ENCODE measurements at places on chromosomes 16 and 17.
A peak's percentile ranks its signal among the peaks of the same experiment; 100 is the strongest.

DNA sequence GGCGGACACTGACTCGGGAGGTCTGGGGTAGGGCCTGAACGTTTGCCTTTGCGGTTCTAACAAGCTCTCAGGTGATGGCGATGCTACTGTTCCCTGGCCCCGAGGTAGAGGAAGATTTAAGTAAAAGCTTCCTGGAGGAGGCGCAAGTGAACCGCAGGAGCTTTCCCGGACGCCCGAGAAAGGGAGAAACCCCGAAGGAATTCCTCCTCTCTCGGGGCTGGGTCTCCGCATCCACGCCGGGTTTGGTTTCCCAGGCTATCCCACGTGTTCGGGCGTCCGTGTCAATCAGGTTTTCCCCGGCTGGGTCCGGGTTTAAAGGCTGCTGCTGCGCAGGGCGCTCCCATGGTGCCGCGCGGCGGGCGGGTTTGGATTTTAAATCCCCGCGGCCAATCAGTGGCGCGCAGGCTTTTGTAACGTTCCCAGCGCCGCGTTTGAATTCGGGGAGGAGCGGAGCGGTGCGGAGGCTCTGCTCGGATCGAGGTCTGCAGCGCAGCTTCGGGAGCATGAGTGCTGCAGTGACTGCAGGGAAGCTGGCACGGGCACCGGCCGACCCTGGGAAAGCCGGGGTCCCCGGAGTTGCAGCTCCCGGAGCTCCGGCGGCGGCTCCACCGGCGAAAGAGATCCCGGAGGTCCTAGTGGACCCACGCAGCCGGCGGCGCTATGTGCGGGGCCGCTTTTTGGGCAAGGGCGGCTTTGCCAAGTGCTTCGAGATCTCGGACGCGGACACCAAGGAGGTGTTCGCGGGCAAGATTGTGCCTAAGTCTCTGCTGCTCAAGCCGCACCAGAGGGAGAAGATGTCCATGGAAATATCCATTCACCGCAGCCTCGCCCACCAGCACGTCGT is at the start of gene PLK1:
Gene PLK1 (plus strand): TSS at position 460 of the 844 bp plus-strand sequence. CDS start 44 bp downstream, at position 504.
- DNase-seq, result peak; percentile 92

DNA sequence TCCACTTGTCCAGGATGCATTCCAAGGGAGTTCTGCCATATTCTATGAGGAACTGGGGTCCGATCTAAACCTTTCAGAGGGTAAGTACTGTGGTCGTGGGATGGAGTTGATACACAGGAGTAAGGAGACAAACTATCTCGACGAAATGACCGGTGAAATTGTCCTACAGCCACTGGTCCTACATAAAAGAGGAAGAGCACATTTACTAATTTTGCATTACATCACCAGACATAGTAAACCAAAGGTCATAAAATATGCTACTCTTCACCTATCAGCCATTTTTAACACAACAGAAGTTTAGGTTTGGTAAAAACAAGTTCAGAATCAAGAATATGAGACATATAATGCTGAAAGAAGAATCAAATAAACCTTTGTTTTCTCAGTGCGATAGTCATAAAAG is 8.1 kb downstream of the HSF5 start:
- no peak for DNase-seq

DNA sequence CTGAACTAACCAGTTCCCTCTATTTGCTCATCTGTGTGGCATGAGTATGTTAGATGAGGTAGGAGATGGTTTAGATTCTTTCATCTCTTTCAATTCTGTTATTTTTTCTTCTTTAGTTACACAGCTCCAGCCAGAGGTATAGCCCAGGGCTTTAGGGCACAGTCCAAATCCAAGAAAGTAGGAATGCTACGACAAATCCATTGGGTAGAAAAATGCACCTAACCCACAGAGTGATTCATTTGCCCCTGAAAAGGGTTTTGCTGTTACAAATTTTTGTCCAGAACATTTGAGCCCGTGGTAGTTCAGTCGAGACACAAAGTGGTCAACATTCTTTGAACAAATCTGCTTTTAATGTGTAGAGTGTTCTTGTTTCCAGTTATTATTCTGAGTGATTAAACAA is 250.7 kb downstream of the HS3ST3A1 start:
- DNase-seq, result peak; percentile 51

- no peak for DNase-seq
These were observed 471.5 kb downstream of the CDH8 start for GRCh38 chr16:61564716-61565115.

Data from NCI-H226 (cell line).